AG04449 (cell line): ENCODE measurements at places on chromosomes 13 and 19.

DNA sequence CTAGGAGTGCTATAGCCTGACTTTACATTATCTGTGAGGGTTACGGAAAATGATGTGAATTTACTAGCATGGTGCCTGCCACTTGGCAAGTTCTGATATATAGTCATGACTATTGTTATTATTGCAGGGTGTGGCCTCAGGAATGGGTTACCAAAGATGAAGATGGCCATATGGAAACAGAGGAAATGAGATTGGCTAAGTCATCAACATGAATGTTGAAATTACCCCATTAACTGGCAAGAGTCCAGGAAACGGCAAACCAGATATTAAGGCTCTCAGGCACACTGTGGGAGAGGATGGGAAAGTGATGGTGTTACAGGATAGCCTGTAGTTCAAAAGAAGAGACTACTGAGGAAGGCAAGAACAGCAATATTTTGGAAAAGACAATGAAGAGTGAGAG lies 183.3 kb downstream of the KCNRG start:
- DNase-seq = no peak

DNA sequence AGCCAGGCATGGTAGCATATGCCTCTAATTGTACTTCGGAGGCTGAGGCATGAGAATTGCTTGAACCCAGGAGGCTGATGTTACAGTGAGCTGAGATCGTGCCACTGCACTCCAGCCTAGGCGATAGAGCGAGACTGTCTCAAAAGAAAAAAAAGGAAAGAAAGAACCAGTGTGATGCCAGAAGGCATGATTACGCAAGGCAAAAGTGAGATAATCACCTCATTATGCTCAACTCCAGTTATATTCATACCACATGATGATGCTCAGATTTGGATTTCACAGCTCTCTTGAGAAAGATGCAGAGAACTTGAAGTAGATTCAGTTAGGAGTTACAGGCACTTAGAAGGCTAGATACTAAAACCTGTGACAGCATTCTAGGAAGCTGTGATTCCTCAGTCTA lies 21.8 kb downstream of the RCBTB1 start:
- no peak for DNase-seq

- DNase-seq = no peak
Observed at GRCh38 chr13:25682276-25682675, 310.5 kb downstream of the ATP8A2 start.

DNA sequence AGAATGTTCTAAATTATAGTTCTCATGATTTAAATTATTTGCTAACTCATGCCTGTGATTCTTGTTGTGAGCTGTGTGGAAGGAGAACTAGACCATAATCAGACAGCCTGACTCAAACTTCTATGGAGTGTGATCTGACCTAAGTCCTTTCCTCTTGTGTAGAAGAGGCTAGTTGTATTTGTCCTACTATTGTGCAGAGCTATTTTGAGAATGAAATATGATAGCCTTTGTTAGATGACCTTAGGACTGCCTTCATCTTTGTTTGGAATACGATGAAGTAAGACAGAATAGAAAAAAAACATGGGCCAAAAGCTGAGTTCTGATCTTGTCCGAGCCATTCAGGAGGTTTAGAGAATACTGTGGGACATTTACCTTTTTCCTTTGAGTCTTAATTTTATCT lies 119.4 kb downstream of the STOML3 start:
- no peak for DNase-seq

- no peak for DNase-seq
Observed at GRCh38 chr13:32047793-32048192, 16.2 kb downstream of the FRY start.

- DNase-seq = no peak
Observed at GRCh38 chr13:36353001-36353400, 6.8 kb upstream of the SPART start.

DNA sequence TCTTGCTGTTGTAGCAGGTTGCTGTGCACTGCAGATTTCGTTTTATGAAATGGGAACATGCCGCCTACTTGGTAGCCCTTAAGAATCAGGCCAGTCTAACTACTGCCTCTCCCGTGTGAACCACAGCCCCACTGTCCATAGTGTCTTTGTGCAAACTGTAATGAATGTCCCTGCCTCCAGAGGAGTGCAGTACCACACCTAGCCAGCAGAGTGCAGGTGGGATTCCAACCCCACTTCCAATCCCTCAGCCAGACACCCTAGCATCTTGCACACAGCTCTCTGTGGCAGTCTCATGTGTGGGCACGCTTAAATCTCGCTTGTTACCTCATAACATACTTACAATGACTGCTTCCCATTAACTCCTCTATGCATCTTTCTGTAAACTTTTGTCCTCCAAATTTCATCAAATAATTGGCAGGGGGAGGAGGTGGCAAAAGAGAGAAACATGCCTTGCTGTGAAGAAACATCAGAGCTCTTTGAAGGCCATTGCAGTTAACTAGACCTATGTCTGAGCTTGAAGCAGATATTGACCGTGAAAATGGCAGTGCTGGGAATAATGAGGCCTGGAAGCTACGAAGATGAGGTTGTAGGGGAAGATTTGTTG lies 47.2 kb downstream of the ZAR1L start:
- DNase-seq = no peak

- no peak for DNase-seq
Observed at GRCh38 chr19:13840305-13841085, 36.4 kb upstream of the NANOS3 start.

- DNase-seq = no peak
Observed at GRCh38 chr13:54636231-54636630, 1607.6 kb downstream of the OLFM4 start.

GRCh38 chr13:52751196-52751595 lies 11.6 kb upstream of the CNMD start:
- no peak for DNase-seq

DNA sequence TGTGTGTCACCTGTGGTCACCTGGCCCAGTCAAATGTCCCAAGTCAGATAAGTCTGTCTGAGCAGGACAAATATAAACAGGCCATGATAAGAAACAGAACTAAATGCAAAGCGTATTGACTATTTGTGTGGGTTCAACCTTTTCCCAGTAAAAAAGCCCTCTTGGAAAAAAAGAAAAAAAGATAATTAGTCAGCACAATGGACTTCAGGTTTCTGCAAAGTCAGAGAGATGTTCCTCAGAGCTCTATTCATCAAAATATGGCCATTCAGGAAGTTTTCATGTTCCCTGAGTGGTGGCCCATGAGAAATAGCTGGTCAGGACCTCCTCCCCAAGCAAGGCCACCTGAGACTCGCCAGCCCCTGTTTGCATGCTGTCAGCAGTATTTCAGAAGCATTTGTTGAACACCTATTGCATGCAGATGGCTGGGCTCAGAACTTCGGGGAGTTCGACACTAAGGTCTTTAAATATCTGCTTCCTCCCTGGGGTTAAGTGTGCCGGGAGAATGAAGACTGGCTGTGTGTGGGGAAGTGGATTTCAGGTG lies 2.7 kb downstream of the FFAR3 start:
- DNase-seq = no peak

DNA sequence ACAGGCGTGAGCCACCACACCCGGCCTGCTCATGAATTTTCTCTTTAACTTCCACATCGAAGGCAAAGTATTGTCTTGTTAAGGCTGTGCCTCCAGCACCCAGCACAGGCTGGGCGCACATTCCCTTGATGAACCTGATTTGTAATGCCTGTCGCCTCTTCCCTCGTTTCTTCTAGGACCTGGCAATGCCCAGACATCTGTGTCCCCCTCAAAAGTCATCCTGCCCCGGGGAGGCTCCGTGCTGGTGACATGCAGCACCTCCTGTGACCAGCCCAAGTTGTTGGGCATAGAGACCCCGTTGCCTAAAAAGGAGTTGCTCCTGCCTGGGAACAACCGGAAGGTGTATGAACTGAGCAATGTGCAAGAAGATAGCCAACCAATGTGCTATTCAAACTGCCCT lies 3.7 kb downstream of the ICAM1 start:
- DNase-seq = no peak

DNA sequence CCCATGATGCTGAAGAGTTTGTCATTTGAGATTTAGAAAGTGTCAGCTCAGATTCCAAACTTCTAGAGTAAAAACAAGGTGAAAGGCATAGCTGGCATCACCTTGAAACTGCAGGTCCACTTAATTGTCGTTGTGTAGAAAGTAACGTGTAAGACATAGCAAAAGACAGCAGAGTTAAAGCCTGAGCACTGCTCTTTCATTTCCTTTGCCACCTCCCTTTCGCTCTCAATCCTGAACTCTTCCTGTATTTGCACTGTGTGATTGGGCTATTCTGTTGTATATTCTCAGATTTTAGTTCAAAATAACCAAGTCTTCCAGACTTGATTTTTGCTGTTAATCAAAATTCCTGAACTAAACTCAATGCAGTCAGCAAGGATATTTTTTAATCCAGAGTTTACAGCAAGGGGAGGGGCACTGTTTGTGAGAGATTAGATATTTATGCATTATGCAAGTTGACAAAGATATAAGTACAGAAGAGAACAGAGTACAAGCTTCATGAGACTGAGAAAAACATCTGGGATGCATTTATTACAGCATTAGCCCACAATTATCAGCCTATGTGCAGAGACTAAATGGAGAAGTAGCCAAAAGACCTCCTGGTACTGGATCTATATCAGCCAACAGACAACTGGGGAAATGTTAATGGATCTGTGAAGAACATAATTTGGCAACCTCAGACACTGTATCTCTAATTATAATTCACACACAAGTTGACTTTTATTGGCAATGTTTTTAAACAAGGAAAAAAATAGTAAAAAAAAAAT lies 328.6 kb downstream of the SUCLA2 start:
- DNase-seq = no peak

DNA sequence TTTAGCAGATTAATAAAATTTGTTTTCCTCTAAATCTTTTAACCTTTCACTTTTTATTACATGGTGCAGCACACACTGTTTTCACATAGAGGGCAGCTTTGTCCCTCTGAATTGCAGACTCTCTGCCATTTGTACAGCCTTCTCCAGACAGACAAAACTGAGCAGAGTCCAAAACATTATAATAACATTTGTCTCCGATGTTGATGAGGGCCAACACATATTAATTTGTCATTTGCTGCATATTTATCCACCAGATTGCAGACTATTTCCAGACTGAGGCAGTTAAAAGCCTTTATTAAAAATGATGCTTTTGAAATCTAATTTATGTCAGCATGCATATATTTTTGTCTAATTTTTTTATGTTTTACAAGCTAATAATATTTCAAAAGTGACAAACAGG lies 1251.9 kb upstream of the SLC10A2 start:
- DNase-seq = no peak
